ENCODE measurements at places on chromosomes 6 and 20.

DNA sequence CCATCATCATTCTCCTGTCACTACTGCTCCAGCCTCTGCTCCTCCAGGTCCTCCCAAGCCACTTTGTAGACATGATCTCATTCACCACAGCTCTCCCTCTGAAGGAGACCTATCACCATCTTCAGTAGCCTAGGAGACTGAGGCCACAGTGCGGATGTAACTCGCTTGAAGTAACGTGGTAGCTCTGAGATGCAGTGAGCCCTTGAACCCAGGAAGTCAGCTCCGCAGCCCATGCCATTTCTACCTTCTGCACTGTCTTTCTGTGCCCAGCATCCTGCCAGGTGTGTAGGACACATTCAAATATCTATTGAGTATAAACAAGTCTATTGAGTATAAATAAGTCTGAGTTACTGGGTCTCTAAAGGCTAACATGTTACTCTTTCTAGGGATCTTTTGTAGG, 164.4 kb downstream of the CDH26 start:
- DNase-seq: no peak

DNA sequence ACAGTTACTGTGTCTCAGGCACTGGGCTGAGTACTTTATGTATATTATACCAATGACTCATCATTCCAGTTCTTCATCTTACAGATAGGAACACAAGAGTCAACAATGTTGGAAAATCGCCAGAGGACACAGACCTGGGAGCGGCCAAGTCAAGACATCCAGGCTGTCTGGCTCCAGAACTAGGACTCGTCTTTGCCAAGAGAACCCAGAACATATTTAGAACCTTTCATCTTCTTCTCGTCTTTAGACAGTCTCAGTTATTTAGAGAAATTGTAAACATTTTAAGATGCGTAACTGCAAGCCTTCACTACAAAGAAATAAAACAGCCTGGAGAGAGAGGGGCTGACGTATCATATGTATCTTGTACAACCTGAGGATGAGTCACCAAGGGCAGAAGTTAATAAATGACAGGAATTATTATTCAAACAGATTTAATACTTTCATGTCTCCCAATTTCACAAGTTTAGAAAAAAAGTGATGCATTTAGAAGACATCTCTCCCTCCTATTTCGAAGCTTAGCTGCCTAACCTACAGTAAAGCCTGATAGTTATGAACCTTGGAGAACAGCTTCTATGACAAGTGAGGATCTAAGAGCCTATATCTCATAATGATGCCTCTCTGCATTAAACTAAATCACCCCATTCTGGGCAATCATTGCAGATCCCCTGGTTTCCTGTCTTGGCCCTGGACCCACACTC, 43.4 kb downstream of the SLC22A3 start:
- DNase-seq: no peak

DNA sequence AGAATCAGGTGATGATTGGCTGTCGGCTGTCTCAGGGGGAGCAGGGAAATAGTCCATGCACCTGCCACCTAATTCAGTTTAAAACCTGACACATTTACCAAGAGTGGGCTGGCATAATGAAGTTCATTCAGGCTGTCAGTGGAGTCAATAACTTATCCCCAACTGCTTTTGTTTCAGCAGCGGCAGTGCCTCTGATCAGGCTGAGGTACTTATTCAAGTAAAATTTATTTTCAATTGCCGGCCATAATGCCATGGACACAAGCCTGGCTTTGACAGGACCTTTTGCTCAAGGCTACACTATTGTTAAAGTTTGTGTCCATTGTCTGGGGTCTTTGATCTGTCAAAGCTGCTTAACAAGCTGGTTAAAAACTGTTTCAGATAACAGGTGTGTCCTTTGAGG, 20.6 kb downstream of the OLIG3 start:
- no peak for DNase-seq

DNA sequence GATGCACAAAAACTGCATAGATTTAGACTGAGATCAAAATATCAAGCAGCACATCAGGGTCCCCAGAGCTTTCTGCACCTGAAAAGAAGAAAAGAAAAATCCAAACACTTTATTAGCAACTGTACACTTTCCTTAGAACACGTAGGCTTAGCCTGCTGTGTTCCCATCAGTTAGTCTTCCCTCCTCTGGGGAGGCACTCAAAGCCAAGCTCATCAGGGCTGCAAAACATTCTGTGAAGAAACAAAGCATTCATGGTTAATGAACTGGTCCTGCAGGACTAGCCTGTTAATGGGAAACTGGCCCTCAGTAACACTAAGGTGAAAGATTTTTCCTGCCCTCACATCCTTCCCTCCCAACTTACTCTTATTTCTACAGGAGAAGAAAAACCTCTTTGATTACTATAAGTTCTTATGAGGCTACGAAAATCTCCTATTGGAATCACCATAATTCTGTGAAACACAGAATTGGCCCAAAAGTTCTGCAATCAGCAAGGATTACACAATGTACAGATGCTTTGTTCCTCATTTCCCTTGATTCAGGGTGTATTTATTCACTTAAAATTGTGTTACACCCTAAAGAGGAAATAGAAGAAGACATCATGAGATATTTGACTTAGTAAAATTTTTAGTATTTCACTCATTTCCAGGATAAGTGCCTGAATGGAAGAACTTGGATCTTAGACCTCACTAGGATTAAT, 901.0 kb upstream of the MAP3K7 start:
- no peak for DNase-seq

DNA sequence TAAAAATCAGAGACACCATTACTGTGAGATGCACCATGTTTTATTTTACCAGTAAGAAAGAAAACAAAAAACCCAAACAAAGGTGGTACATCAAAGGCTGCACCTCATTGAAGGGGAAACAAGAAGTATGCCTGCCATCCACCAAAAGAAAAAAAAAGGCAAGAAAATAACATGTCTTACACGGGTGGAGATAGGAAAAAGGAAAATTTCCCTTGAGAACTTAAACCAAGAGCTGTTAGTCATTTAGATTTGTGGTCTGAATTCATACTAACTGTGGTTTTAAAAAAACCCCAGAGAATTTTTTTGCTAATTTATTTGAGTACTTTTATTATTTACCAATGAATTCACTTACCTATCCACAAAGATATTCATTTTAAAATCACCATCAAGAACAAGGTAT, 144.0 kb downstream of the LRRC1 start:
- no peak for DNase-seq

DNA sequence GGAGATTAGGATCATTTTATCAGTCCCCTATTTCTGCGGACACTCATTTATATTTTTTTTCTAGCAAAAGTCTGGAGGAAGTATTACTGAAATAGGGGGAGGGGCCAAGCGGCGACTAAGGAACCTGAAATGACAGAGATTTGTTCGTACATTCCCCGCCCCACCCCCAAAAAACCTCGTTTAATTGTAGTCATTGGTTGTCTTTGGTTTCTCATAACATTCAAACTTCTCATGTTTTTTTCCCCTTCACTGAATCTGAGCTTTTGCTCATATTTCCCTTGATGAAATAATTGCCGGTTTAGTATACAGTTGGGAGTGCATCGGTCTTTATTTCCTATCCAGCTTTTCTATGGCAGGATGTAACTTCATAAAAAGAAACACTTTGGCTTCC, 768 bp upstream of the FYN start:
- no peak for DNase-seq

GRCh38 chr6:110664933-110665332, 150.3 kb downstream of the CDK19 start:
- no peak for DNase-seq

GRCh38 chr6:27684264-27685211, 211.6 kb upstream of the ZNF184 start:
- DNase-seq: no peak

GRCh38 chr6:160042788-160043301, 74.0 kb downstream of the IGF2R start:
- DNase-seq: no peak

GRCh38 chr20:45229264-45230056, 8.3 kb downstream of the SEMG2 start:
- peak; percentile 23 for DNase-seq

DNA sequence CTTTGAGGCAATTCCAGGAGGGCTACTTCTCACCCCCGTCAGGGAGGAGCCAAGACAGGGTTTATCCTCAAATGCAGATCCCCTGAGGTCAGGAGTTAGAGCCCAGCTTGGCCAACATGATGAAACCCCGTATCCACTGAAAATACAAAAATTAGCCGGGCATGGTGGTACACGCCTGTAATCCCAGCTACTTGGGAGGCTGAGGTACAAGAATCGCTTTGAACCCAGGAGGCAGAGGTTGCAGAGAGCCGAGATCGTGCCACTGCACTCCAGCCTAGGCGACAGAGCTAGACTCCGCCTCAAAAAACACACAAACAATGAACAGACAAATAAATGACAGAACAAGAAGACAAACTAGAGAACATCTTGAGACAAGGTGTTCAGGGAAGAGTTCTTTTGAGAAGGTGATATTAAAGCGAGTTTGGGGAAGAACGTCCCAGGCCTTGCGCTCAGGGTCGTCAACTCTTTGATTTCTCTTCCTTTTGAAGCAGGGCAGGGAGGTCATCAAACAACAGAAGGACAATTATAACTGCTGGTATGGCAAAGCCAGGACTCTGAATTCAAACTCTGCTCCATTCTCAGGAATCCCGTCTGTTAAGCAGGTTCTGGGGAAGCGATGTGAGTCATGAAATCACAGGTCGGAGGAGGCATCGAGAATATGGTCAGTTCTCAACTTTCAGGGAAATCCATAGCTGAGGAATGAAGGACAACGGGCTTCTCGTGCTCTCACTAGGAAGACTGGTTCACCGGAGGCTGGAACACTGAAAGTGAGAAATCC, 1.4 kb upstream of the RALY start:
- no peak for DNase-seq

- no peak for DNase-seq
Measured at GRCh38 chr6:105804000-105804399, 282.1 kb upstream of the PRDM1 start.

DNA sequence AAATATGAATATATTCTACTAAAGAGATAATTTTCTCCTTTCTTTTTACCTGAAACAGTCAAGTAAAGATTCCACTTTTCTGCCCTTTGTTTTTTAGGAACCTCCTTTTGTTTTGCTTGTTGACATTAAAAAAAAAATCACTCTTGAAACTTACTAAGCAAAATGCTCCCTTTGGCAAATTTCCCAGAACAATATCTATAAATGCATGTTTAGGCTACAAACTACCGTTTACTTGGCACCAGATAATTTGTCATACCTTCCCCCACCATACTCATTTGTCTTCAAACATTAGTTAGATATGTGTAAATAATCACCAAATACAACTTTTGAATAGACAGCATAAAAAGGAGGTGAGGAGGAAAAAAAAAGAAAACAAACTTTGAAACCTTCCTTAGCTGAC, 604.7 kb downstream of the RFPL4B start:
- DNase-seq: no peak

- no peak for DNase-seq
Measured at GRCh38 chr20:10873026-10873425, 199.2 kb upstream of the JAG1 start.

DNA sequence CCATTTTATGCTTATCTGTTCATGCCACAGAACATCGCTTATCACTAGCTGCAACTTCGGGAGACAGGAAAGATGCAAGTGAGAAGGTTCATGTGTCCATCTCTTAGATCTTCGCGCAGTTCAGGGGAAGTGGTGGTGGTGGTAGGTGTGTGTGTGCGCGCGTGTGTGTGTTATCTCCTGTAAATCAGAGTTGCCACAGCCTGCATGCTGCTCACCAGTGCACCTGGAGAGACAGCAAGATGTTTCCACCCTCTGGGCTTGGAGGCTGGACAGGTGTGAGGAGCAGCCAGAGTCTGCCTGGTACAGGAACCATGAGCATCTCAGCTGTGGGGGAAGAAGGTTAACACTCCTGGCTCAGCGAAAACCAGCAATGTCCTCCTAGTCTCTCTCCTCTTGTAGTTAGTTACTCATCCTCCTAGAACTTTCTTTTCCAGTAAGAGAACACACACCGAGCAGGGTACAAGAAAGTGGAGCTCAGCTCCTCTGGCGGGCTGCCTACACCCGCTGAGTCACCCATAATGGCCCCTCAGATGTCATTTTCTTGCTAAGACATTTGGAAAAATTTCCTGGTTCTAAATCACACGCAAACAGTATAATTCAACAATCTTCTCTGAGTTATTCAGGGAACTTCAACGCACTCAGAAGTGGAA, 5.1 kb upstream of the TUBB1 start:
- no peak for DNase-seq

GRCh38 chr20:60210779-60211617, 252.8 kb downstream of the CDH26 start:
- DNase-seq: no peak

DNA sequence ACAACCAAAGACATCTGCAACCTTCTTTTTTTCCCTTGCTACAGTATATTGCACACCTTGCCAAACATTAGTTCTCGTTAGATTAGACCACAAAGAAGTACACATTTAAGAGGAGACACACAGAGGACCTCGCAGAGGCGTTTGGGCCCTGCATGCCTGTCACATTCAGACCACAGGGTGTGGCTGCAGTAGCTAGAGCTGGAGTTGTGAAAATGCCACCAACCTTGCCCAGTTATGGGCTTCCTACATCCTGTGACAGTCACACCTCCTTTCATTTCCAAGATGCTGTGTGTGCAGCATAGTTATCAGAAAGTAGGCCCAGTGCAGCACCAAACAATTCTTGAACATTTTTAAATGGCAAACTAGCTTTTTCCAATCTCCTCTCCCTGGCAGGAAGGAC, 2.4 kb downstream of the SYNE1 start:
- peak; percentile 60 for DNase-seq

GRCh38 chr6:144928847-144929246, 643.7 kb downstream of the UTRN start:
- no peak for DNase-seq

DNA sequence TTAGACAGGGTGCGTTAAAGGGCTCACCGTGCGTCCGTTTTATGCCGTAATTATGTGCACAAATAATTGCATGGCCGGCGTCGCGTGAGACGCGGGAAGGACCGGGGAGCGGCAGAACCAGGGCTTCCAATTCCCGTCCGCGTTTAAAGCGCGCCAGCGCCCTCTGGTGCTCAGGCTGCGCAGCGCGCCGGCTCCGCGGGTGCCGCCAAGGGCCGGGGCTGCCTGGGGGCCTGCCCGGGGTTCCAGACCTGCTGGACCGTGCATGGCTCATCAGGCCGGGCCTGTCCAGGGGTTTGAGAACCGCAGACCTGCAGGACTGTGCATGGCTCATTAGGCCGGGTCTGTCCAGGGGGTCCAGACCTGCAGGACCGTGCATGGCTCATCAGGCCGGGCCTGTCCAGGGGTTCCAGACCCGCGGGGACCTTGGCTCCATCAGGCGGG, 369.0 kb downstream of the THBS2 start:
- peak; percentile 32 for DNase-seq

GRCh38 chr6:85660181-85660611, 17.5 kb upstream of the SYNCRIP start:
- DNase-seq: no peak

Data from NK-92 treated with Interleukin-12 subunit alpha and Interleukin-12 subunit beta, amount 100 ng/mL, for 24 hours (cell line).